ENCODE measurements at places on chromosomes 13 and 19.

- no peak for DNase-seq
Measured at GRCh38 chr13:106417467-106418110, 117.9 kb downstream of the EFNB2 start.

- DNase-seq, result peak; percentile 5
Measured at GRCh38 chr19:58021541-58022282, 12.1 kb upstream of the ZSCAN1 start.

DNA sequence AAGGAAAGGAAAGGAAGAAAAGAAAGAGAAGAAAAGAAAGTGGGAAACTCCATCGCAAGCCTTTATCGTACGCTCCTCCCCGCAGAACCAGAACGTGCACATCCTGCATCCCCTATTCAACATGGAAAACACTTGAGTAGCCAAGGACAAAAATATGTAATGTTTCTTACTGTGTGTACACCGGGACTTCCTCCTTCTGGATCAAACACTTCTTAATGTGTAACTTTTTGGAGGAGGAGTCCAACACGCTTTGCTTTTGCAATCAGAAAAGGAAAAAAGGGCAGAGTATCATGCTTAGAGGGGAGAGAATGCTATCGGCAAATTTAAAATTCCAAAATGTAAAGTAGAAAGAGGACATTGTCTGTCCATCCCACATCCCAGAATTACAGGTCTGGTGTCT, 7.8 kb upstream of the SHFL start:
- DNase-seq, result no peak

DNA sequence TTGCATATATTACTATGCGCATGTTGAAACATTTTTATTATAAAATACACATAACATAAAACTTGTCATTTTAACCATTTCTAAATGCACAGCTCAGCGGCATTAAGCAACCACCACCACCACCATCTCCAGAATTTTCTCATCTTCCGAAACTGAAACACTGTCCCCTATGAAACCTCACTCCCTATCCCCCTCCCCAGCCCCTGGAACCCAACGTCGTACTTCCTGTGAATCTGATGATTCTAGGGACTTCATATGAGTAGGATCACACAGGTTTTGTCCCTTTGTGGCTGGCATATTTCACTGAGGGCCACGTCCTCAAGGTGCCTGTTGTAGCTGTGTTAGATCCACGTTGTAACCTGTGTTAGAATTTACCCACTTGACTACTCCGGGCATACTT, 716 bp upstream of the MAP2K2 start:
- no peak for DNase-seq

DNA sequence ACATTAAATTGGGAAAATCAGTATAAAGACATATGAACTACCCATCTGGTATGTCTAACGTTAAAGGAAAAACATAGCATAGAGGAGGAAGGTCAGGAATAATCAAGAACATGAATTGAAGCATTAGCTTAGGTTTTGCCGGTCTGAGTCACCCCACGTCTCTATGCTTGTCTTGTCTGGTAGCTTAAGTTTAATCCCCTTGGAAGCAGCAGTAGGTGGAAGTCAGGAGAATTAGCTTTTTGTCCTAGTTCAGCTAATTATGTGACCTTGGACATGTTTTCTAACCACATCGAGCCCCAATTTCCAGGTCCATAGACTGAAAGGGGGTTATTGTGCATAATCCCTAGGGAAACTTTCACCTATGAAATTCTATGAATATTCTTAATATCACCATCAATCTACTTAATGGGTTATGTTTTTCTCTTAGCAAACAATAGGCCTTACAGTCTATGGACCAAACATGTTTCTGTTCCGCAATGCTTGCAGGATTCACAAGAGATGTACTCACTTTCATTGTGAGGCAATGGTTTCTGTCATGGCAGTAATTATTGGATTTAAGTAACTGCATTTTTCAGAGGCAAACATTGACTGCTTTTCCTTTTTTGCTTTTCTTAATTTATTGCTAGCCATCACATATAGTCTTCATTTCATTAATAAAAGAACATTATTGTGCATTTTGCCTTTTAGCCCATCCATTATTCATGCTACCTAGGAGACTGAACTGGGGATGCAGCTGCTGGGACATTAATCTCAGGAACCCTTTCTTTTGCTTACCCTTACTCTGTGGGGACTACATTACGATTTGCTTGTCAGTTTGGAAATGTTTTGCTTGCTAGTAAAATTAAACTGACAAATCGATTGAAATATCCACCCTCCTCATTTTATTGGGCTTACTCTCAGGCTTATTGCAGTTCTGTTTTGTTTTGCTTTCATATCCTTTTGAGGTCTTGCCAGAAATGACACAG, 304.8 kb upstream of the MAB21L1 start:
- DNase-seq, result no peak

DNA sequence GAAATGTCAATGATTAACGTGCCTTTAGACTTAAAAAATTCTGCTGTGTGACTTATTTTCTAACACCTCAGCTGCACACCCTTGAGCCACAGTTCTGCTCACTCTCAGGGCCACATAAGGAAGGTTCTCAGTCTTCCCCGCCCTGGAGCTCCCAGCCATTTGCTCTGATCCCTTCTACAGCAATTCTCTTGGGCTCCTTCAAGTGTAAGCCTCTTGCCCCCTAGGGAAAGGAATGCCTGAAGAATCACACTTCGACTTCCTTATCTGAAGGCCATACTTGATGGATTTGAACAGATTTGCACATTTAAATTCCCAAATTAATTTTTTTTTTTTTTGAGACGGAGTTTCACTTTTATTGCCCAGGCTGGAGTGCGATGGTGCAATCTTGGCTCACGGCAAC, 44.2 kb downstream of the RASA3 start:
- no peak for DNase-seq

DNA sequence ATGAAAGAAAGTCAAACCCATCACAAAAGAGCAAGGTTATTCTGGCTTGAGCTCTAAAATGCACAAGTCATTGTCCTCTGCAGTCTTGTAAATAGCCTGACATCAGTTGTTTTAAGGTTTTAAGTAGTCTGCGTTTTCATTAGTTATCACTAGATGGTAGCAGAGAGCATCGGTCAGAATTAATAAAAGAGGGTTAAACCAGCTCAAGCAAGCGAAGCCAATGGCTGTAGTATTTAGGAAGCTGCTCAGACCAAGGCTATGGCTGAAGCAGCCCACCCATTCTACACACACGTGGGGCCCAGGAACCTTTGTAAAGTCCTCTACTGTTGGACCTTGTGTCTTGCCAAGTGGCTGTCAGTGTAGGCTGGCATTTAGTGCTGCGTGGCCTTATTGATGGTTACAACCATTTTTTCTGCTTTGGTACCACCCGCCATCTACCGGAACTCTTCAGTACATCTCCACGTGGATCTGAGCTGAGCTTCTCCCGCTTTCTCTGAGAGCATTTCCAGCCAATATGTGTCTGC, 13.3 kb upstream of the ZNF57 start:
- DNase-seq, result no peak

All from activated CD4-positive, alpha-beta T cell treated with anti-CD3 and anti-CD28 coated beads, Interleukin-2, amount 50 U/mL, for 4 hours (primary cell).